ENCODE measurements at places on chromosomes 5 and 9.

DNA sequence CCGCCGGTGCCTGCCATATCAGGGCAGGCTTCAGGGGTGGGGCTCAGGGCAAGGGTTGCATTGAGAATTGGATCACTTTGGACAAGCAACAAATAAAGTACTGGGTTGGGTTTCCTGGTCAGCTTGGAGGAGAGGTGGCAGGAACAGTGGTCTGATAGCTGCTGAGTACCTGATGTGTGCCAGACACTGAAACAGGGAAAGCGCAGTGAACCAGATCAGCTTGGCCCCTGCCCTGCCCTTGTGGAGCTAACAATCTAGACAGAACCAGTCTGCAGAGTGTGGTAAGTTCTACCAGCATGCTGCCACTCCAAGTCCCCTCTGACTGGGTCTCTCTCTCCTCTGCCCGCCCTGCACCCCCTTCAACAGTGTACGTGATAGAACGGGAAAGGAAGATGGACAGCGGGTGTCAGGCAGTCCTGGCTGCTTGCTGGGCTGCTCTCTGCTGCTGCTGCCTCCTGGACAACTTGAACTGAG is 53.4 kb downstream of the CYSTM1 start:
- no peak for DNase-seq

DNA sequence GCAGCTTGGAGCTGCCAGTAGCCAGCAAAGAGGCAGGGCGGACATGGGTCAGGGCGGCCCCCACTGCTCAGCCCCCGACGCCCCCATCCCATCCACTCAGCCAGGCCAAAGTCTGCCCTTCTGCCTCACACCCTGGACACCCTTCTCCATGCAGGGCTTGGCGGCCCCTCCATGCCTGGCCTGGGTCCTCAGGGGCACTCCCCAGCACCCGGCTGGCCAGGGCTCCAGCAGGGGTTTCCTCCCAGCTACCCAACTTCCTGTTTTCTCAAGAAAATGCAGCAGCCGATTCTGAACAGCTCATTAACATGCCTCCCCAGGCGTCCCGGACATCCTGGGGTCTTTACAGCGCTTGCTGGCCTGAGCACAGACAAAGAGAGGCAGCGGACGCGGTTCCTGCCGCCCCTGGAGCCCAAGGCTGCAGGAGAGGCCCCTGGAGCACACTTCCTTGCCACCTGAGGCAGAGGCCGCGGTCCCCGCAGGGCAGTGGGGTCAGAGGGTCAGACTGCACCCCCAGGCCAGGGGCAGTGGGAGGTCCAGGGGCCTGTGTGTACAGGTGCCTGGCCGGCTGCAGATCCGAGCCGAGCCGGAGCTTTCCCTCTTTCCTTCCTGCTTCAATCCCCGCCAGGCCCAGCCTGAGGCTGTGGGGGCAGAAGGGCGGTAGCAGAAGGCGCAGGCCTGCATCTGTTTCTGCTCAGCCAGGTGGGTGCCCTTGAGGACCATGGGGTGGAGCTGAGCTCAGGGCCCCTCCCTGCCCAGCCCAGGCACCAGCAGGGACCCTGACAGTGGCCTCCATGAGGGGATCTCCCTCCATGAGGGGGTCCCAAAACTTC is 18.7 kb upstream of the NRARP start:
- no peak for DNase-seq

DNA sequence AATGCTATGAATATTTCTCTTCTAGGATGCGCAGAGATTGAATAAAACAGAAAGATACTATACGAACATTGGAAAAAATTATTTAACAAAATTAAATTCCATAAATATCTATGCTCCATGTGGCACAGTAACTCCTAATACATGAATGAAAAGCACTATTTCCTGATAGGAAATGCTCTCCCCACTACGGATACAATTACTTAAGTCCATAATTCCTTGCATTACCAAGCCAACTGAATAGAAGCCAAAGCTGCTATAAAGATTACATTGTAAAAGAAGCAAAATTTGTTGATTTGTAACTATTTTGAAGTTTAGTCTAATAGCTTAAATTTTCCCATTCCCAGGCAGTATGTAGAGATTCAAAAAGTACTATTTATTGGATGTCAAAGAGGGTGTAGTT is 61.8 kb upstream of the SNX2 start:
- no peak for DNase-seq

DNA sequence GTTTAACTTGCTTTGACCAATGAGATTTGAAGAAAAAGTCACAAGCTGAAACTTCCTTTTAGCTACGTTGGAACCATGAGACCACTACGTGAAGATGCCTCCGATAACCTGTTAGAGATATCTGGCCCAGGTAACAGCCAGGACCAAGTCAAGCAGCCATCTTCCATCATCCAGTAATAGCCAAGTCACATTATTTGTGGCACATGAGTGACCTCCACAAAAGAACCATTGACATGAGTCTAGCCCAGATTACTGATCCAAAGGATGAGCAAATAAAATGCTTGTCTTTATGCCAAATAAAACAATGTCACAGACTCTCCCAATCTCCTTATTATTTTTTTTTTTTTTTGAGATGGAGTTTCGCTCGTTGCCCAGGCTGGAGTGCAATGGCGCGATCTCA is 1.6 kb downstream of the DEPDC1B start:
- DNase-seq: no peak

GRCh38 chr9:84659313-84659712 is 10.2 kb upstream of the NTRK2 start:
- DNase-seq: no peak

GRCh38 chr5:139147483-139148087 is 50.6 kb downstream of the SIL1 start:
- DNase-seq: peak; percentile 96

- no peak for DNase-seq
Observed at GRCh38 chr9:87343816-87344430, 153.7 kb upstream of the DAPK1 start.

DNA sequence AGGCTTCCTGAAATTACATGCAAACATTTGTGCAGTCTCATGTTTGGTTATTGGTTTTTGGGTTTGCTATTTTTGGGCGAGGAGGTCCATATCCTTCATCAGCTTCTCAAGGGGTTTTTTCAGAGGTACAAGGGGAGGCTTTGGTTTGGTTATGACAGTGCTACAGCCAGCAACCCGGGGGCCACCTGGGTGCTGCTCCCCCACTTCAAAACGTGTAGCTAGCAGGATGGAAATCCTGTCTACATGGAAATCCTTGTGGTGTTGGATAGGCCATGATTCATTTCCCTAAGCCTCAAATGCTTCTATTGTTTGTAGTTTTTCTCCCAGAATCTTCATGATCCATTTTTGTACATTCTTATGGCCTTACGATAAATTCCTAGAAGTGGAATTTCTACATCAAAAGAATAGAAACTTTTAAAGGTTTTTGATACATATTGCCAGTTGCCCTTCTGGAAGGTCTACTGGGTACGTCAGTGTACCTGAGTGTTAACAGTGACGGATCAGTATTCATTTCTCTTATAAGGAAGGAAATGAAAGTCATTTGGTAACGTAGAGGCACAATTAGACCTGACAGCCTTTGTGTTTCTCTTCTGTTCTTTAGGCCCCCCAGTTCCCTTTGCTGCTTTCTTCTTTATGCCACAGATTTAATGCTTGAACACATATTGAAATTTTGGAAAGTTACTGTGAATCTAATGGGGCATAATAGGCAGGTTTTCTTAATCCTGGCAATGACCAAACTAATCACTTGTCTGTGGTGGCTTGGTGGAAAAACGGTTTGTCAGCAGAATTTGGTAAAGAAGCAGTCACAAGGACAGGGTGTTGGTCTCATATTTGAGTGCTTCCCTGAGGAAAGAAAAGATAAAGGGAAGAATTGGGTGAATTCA is 69.7 kb upstream of the ABL1 start:
- no peak for DNase-seq

GRCh38 chr9:90432951-90433350 is 209.7 kb downstream of the DIRAS2 start:
- DNase-seq: no peak

DNA sequence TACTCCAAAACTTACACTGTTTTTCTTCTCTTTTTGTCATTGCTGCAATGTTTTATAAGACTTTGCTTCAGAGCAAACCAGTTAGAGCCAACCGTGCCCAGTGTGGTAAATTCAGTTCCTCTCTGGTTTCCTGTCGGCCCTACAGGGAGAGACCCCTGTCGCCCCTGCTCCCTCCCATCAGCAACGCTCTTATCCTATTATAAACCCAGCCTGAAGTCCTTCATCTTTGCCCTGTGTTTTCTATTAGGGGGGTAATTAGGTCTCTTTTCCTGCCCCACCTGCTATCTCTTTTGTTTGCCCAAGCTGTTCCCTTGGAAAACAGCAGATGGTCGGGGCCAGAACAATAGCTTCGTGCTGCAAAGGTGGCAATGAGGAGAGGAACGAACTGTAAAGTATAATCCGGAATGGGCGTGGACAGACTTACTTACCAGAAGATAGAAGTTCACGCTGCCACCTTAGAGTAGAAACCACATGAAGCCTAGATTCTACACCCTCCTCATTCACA is 21.4 kb upstream of the OTULINL start:
- DNase-seq: no peak

- no peak for DNase-seq
Observed at GRCh38 chr9:135744333-135745070, 42.5 kb downstream of the KCNT1 start.

GRCh38 chr5:107812570-107813141 is 141.9 kb upstream of the EFNA5 start:
- no peak for DNase-seq

- no peak for DNase-seq
Observed at GRCh38 chr5:3996707-3997336, 401.2 kb downstream of the IRX1 start.

DNA sequence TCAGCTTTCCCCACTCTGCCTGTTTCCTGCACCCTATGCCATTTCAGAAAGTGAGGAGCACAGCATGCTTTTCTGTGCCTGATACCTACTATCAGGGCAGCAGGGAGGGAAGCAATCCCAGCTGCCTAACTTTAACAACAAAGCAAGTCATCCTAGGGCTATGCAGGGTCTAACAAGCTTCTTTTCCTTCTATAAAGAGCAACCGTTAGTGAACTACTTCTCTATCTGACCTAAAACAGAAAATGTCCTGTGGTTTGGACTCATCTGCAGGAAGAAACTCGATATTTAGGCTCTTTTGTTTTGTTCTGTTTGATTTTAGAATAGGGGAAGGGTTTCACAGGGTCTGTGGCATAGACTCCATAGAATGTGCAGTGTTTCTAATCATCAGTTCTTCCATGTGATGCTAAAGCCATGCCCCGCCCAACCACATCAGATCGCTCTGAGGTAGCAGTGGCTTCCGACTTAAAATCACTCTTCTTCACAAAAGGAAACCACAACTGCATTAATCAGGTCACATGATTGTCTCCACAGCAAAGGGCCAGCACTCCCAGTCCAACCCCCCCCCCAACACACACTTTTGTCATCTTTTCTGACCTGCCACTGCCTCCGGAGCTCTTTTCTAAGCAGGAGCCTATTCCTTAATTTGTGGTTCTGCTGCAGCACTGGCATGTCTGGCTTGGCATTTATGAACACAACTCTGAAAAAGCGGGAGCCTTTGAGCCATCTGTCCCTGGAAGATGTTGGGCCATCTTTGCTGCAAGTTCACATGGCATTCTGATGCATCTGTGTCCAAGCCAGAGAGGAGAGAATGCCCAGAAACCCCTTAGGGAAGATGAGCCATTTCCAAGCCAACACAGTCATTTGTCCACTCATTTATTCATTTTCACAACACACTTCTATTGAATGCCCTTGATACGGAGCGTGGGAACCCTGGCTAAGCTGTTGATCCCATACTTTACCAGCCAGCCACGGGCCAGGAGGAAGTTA is 71.6 kb downstream of the CFAP90 start:
- DNase-seq: no peak

DNA sequence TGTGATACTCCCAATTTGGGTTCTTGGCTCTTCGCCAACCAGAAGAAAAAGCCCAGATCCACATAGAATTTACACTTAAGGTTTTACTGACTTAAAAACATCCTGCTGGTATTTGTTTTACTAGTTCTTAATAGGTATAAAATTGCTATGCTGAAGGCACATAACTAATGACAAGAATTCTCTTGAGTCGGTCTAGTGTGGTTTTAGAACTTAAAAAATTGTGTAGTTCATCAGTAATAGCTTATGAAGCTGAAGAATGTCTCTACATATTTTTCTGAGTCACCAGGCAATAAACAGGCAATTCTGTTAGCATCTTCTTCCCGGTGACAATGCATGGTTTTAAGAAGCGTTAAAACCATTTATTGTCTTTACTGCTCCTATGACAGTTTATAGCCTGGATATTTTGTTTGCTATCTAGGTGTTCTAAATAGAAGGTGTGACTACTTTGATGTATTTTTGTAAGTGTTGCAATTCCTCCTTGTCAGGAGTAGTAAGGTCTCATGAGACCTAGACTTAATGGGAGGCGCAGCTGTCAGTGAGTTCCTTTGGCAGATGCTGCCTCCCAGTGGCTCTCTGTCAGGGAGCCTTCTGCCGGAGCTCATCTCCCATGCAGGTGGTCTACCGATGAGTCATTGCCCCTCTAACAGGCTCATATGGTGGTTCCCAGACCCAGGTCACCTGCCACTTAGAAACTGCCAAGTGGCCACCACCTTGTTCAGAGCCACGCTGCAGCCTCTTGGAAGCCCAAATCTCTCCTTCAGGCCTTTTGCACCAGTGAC is 173.8 kb downstream of the MAST4 start:
- DNase-seq: no peak

GRCh38 chr5:11302663-11303062 is 541.6 kb upstream of the DAP start:
- no peak for DNase-seq

- DNase-seq: no peak
Observed at GRCh38 chr9:99986642-99987041, 80.2 kb downstream of the STX17 start.

- peak; percentile 75 for DNase-seq
Observed at GRCh38 chr5:54545796-54546195, 28.2 kb downstream of the SNX18 start.

DNA sequence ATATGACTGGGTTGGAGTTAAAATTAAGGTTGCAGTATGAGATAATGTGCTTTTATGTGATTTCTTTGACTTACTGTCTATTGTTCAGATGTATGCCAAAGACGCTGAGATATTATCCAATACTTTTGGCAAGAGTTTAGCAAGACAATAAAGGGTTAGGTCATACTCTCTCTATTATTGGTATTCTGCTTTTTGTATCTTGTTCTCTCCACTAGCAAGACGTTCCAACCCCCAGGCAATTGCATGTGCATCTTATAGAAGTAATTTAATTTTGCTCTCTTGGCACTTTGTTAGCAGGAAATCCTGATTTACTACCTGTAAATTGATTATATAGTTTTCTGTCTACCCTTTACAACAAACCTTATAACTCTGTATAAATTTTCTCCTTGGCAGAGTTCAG is 1093.6 kb downstream of the CDH9 start:
- DNase-seq: no peak

GRCh38 chr9:75891771-75892215 is 1.3 kb downstream of the PCSK5 start:
- no peak for DNase-seq

- DNase-seq: peak; percentile 24
Observed at GRCh38 chr5:81749561-81750307, 1.2 kb downstream of the SSBP2 start.

Data from T47D (cell line).